ENCODE measurements at places on chromosomes 16 and 17. TPM values are rescaled to one million over a fixed set of nuclear protein-coding genes. Genes with fewer than 3 reads are reported as not detected.

- DNase-seq, result peak; percentile 61
Observed at GRCh38 chr17:77783991-77784820, 174.3 kb upstream of the TNRC6C start.

DNA sequence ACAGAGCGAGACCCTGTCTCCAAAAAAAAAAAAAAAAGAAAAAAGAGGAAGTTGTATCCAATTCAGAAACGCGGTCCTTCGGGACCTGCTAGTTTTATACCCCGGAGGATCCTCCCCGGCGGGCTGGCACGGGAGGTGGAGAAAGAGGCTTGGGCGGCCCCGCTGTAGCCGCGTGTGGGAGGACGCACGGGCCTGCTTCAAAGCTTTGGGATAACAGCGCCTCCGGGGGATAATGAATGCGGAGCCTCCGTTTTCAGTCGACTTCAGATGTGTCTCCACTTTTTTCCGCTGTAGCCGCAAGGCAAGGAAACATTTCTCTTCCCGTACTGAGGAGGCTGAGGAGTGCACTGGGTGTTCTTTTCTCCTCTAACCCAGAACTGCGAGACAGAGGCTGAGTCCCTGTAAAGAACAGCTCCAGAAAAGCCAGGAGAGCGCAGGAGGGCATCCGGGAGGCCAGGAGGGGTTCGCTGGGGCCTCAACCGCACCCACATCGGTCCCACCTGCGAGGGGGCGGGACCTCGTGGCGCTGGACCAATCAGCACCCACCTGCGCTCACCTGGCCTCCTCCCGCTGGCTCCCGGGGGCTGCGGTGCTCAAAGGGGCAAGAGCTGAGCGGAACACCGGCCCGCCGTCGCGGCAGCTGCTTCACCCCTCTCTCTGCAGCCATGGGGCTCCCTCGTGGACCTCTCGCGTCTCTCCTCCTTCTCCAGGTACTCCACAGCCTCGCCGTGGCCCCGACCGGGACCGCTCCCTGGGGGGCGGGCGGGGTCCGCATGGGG lies at the start of gene CDH3:
CDH3 (plus strand) TSS at position 596 of the 779 bp plus-strand sequence; CDS start at position 666, 70 bp downstream.
- DNase-seq, result no peak

The ARL5C gene
- total RNA-seq, result not detected

- DNase-seq, result no peak
Observed at GRCh38 chr16:67269766-67270165, 9.6 kb upstream of the PLEKHG4 start.

GRCh38 chr17:28159004-28159403 lies 116.5 kb downstream of the NLK start:
- no peak for DNase-seq

DNA sequence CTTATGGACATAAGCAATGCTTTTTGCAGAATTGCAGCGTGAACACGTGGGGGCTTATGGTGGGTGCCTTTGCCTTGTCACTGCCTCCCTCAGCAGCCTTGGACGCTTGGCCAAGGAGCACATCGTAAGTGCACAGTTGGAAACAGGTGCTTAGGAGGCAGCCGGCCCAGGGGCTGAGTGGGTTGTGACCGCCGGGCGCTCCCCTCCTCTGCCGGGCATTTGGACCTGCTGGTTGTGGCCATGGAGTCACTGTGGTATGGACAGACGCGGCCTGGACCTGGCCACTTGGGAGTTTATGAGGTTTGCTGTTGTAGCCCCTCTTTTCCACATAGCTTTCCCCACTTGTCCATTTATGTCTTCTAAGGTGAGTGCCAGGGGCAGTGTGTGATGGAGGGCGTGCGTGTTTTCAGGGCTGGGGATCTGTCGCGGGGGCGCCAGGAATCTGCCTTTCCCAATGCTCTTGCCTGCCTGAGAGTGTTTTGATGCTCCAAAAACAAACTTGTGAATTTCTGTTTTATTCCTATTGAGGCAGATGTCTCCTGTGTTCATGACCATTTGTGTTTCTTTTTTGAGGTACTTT lies 49.2 kb downstream of the PDPK1 start:
- no peak for DNase-seq

The FUS gene
- total RNA-seq, result 536 TPM

DNA sequence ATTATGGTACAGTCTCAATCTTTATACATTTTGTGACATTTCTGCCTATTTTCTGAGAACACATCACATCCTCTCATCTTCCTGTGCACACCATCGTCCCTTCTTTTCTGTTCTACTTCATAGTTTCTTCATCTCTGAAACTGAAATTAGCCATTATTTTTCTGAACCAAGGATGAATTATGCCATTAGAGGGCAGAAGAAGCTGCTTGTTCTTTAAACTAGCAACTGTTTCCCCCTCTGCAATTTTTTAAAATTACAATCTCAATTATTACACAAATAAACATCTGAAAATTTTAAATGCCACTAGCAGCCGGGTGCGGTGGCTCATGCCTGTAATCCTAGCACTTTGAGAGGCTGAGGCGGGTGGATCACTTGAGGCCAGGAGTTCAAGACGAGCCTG lies 41.3 kb downstream of the RBBP6 start:
- DNase-seq, result no peak

GRCh38 chr17:81221842-81222619 lies 734 bp downstream of the CEP131 start:
- DNase-seq, result no peak

GRCh38 chr16:1299012-1299867 lies 10.2 kb upstream of the UBE2I start:
- no peak for DNase-seq

The CORO1A gene
- total RNA-seq, result 1,875 TPM

The ZMYND15 gene
- not detected for total RNA-seq

DNA sequence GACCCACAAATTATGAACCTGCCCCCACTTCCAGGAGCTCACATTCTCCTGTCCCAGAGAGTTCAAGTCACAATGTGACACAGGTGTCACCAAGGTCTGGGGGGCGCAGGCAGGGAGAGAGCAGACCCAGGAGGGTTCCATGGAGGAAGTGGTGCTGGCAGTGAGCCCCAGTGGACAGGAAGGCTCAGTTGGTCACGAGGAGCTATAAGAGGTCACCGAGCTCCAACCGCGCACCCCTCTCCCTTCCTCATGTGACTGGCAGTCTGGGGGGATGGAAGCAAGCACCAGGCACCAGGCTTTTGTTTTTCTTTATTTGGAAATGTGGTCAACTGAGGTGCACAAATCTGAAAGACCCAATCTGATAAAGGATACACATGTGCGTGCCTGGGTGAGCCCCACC lies 2.5 kb downstream of the ITGAD start:
- no peak for DNase-seq

The SMARCD2 gene
- 130 TPM for total RNA-seq

DNA sequence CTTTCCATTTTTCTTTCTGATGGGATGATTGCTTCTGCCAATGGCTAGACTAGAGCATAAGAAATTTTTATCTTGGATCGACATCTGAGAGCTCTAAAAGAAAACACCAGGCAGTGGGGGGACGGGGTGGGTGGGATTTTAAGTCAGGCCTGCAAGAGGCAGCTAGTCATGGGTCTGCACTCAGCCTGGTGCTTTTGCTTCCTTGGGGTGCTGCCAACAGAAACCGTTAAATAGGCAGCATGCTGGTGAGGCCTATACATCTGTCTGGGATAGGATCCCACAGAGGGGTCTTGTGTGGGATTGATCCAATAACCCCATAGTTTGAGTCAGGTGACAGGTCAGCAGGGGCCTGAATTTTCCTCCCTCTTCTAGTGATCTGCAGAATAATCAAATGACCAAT lies 26.9 kb downstream of the ZNRF1 start:
- no peak for DNase-seq

DNA sequence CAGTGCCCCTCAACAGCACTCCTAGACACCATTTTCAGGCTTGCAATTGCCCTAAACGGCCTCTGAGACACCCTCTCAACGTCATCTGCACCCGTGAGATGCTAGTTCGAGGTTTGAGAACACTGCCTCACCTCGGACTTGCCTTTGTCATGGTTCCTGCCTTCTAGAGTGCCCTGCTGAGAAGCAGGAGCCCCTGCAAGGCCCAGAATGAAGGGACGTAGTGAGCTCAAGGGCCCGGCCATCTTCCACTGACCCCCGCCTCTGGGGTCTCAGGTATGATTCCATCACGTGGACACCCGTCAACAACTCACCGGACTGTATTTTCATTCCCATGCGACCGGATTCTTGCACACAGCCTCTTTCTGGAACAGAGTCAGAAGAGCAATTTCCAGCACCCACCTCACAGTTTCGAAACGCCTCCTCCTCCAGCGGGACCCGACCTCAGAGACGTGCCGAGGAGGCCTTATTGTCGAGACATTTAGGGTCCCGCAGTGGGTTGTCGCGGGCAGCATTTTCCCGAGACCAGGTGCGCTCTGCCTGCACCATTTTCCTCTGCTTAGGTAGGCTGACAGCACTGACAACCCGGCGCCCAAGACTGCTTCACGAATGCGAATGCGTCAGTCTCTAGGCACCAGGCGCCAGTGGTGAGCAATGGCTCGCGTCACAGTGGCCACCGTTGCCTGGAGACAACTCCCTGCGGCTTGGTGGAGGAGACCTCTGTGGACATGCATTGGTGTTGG lies 999.9 kb downstream of the KCNJ18 start:
- no peak for DNase-seq

DNA sequence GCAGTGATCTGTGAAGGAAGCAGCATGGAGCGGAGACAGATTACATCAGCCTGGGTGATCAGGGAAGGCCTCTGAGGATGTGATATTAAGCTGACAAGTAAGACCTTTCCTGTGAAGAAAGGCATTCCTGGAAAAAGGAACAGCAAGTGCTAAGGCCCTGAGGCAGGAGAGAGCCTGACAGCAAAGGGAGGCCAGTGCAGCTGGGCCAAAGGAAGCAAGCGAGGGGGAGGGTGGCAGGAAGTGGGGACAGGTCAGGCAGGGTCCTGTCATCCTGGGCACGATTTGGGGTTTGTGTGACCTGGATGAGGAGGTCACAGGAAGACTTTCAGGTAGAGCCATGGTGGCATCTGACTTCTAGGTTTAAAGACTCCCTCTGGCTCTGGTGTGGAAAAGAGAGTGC lies 12.3 kb downstream of the CPNE2 start:
- peak; percentile 40 for DNase-seq

GRCh38 chr17:45722161-45722560 lies 62.0 kb upstream of the CRHR1 start:
- no peak for DNase-seq

DNA sequence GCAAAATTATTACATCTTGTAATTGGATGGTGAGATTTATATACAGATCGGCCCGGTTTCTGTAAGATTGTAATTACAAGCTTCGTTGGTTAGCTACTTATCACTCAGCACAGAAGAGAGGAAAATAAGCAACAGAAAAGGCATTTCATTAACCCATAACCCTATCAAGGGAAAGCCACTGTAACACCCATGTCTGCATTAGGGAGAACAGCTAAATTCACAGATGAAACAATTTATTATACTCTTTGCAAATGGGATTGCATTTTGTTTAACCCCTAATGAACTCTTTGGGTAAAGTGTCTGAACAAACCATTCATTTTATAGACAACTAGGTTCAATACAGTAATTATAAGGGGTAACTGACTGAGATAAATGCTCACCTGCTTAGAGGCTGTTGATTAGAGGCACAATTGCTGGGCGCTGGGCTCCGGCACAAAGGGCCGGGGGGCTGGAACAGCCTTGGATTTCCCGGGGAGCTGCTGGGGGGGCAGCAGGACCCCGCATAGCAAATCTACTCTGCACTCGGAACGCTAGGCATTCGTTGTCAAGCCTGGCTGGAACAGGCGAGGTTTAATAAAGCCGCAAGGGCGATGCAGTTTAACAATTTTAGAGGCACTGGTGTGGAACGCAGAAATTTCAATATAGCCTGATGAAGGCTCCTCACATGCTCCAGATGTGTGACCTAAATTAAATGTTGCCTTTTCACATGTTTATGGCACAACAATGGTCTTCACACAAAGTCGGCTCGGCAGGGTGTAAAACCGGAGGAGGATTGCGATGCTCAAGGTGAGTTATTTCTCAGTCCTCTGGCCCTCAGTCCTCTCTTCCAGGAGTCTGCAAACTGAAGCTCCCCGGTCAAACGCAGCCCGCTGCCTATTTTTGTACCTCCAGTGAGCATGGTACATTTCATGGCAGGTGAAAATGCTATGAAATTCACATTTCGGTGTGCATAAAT lies 134.0 kb upstream of the IRX6 start:
- no peak for DNase-seq

All from activated CD8-positive, alpha-beta T cell treated with anti-CD3 and anti-CD28 coated beads, Interleukin-2, amount 10 ng/mL, durations not matched to agents 7 days and 5 days (primary cell).